Hair follicular keratinocyte (primary cell): ENCODE measurements at places on chromosomes 1 and 21. TPM values are rescaled to one million over a fixed set of nuclear protein-coding genes. Genes with fewer than 3 reads are reported as not detected.

Gene CBS
- 16.2 and 49.2 TPM in 2 replicates for total RNA-seq

Gene RHBG
- total RNA-seq = not detected in 2 replicates

Gene S100A9
- total RNA-seq = 1,435 and 1,560 TPM in 2 replicates

Gene THEMIS2
- total RNA-seq = 3.6 and 9.0 TPM in 2 replicates

Gene OR2T33
- not detected in 2 replicates for total RNA-seq

Gene PEAR1
- 4.0 and 6.7 TPM in 2 replicates for total RNA-seq

Gene TAF13
- total RNA-seq = 39.6 and 42.7 TPM in 2 replicates

Gene ANKRD65
- 4.9 and 5.8 TPM in 2 replicates for total RNA-seq

Gene SPATA1
- 0.08 TPM in 1 of 2 replicates, not detected in the other for total RNA-seq

Gene ST6GALNAC5
- 3.3 and 6.4 TPM in 2 replicates for total RNA-seq

Gene CENPF
- 24.6 and 37.5 TPM in 2 replicates for total RNA-seq

Gene RXFP4
- total RNA-seq = 0.23 TPM in 1 of 2 replicates, not detected in the other

Gene SHISA4
- total RNA-seq = 2.5 and 4.4 TPM in 2 replicates

Gene TNNI3K
- total RNA-seq = not detected in 2 replicates

Gene HPCAL4
- total RNA-seq = not detected in 2 replicates

Gene MCOLN3
- 1.7 and 2.6 TPM in 2 replicates for total RNA-seq

Gene LRRN2
- not detected in 2 replicates for total RNA-seq

Gene EFNA3
- total RNA-seq = 2.9 and 3.2 TPM in 2 replicates

Gene BNIPL
- 1.2 and 7.6 TPM in 2 replicates for total RNA-seq

Gene TNFAIP8L2
- not detected in 2 replicates for total RNA-seq

Gene F11R
- 97.3 and 126 TPM in 2 replicates for total RNA-seq

Gene NBPF6
- total RNA-seq = not detected in 2 replicates

Gene GNAI3
- 11.3 and 11.6 TPM in 2 replicates for total RNA-seq

Gene MKNK1
- 16.2 and 21.6 TPM in 2 replicates for total RNA-seq

Gene TRIM62
- 2.0 and 3.9 TPM in 2 replicates for total RNA-seq

Gene ACTN2
- total RNA-seq = not detected in 2 replicates

Gene TMEM200B
- total RNA-seq = 5.9 and 6.6 TPM in 2 replicates

Gene CFAP410
- total RNA-seq = 11.2 and 15.1 TPM in 2 replicates

Gene JAM2
- 0.04 TPM in 1 of 2 replicates, not detected in the other for total RNA-seq

Gene APCS
- not detected in 2 replicates for total RNA-seq

Gene WNT4
- total RNA-seq = 0.08 TPM in 1 of 2 replicates, not detected in the other

Gene GJB3
- total RNA-seq = 225 and 274 TPM in 2 replicates

Gene BLACAT1
- 1.8 and 2.4 TPM in 2 replicates for total RNA-seq

Gene CADM3
- not detected in 2 replicates for total RNA-seq

Gene CACNA1S
- not detected in 2 replicates for total RNA-seq

Gene TRIM67
- total RNA-seq = not detected in 2 replicates

Gene FALEC
- not detected in 2 replicates for total RNA-seq

Gene LRRC3
- 1.9 and 3.3 TPM in 2 replicates for total RNA-seq

Gene HTR6
- not detected in 2 replicates for total RNA-seq

Gene KCNA2
- not detected in 2 replicates for total RNA-seq

Gene FCRL6
- total RNA-seq = not detected in 2 replicates

Gene S100A7
- total RNA-seq = 5.2 and 13.3 TPM in 2 replicates

Gene LENEP
- total RNA-seq = not detected in 2 replicates

Gene FAM151A
- not detected in 2 replicates for total RNA-seq

Gene UMODL1
- total RNA-seq = not detected in 2 replicates

Gene LEFTY1
- total RNA-seq = not detected in 2 replicates

Gene PLEKHO1
- 5.6 and 5.8 TPM in 2 replicates for total RNA-seq

Gene SPATA6
- 0.34 and 1.2 TPM in 2 replicates for total RNA-seq

Gene MYBPH
- not detected in 2 replicates for total RNA-seq
